ENCODE measurements at places on chromosomes 1 and 21. TPM values are rescaled to one million over a fixed set of nuclear protein-coding genes. Genes with fewer than 3 reads are reported as not detected.

The BSND gene
- not detected for total RNA-seq

GRCh38 chr1:167111868-167112709 lies 18.2 kb downstream of the STYXL2 start:
- DNase-seq, result no peak

GRCh38 chr21:38712071-38712470 lies 93.7 kb upstream of the ETS2 start:
- DNase-seq, result peak; percentile 59

GRCh38 chr1:9764550-9764949 lies 59.2 kb downstream of the CLSTN1 start:
- no peak for DNase-seq

DNA sequence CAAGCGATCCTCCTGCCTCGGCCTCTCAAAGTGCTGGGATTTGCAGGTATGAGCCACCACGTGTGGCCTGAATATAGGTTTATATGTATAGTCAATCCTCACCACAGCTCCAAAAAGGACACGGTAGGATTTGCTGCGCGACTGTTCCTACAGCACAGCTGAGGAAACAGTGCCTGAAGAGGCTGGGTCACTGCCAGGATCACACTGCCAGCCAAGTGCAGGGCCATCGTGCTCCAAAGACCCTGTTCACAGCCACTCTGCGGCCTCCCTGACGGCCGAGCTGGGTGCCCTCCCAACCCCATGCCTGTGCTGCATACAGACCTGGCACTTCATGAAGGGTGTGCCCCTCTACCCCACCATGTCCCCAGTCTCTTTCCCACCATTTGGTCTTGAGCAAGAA lies 71.4 kb downstream of the MRPL37 start:
- no peak for DNase-seq

GRCh38 chr21:37074546-37074945 lies 1.5 kb downstream of the TTC3 start:
- DNase-seq, result peak; percentile 14

DNA sequence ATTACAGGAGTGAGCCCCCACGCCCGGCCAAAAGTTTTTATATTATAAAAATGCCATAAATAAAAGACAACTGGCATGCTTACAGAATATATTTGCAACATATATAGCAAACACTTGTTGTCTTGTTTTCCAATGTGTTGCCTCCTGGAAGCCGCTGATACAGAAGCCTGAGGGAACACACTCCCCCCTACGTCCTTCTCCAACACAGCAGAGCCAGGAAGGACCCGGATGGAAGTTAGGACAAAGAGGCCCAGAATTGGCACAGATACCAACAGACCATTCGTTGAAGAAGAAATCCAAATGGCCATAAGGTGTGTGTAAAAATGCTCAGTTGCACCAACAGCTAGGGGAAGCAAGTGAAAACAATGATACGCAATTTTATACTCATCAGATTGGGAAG lies 1.3 kb upstream of the PLA2G5 start:
- no peak for DNase-seq

DNA sequence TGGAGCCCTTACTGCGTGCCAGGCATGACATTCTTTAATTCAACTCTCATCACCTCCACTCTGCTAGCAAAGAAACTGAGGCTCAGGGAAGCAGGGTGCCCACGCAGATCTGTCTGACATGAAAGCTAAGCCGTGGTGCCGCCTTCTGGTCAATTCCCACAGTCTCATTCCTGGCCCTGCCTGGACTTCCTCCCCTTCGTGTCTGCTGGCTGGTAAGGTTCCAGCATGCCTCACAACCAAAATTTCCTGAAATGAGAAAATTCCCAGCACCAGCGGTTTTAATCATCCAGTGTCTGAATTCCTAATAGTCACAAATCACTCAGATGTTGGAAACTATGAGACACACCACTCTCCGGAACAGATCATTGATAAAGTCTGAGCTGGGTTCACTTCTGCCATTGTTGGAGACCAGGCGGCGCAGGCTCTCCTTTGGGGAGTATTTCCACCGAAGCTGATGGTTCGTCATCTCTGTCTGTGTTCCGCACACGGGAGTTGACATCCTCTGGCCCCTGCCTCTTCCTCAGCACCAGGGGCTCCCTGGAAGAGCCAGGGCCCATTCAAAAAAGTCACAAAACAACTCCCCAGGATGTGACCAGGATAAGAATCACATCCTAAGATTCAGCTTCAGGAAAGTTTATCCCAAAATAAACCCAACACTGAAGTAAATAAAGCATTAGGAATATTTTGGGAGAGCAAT lies 167.7 kb downstream of the PLPP3 start:
- DNase-seq, result no peak

GRCh38 chr1:117838911-117839310 lies 90.5 kb downstream of the GDAP2 start:
- peak; percentile 50 for DNase-seq

DNA sequence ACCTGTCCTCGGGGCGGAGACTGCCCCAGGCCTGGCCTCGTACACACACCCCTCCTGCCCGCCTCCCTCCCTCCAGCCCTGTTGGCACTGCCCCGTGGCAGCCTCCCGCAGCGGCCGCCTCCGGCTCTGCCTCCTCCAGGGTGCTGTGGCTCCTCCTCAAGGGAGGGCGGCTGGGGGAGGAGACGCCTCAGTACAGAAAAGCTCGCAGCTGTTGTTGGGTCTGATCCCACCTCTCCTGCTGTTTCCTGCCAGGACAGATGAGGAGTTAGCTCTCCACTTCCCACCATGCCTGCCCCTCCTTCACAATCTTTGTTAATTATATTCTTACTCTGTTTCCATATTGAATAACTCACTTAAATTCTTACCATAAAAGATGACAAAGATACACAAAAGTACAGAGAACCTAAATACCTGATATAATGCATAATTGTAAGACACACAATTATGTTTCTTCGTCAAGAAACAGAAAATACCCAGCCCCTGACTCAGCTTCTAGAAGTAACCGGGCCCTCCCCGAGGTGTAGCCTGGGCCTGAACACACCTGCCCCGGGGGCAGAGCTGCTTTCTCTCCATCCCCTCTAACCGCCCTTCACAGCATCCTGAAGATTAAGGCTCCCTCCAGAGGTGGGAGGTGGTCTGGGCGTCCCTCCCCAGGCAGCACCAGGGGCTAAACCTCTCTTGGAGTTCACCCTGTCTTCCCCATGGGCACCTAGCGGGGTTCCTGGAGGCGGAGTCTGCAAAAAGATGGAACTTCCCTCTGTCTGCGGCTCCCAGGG lies 30.6 kb upstream of the COL6A1 start:
- peak; percentile 60 for DNase-seq

GRCh38 chr1:18725231-18725895 lies 94.7 kb downstream of the PAX7 start:
- DNase-seq, result no peak

- no peak for DNase-seq
These were observed 10.9 kb downstream of the GAS5 start for GRCh38 chr1:173856903-173857302.

Data from fibroblast of villous mesenchyme (primary cell).